Germinal center (tissue), 1 donor: ENCODE measurements at places on chromosomes 6 and 20.

GRCh38 chr20:25726357-25726756 lies 29.7 kb upstream of the ZNF337 start:
- no peak for DNase-seq

DNA sequence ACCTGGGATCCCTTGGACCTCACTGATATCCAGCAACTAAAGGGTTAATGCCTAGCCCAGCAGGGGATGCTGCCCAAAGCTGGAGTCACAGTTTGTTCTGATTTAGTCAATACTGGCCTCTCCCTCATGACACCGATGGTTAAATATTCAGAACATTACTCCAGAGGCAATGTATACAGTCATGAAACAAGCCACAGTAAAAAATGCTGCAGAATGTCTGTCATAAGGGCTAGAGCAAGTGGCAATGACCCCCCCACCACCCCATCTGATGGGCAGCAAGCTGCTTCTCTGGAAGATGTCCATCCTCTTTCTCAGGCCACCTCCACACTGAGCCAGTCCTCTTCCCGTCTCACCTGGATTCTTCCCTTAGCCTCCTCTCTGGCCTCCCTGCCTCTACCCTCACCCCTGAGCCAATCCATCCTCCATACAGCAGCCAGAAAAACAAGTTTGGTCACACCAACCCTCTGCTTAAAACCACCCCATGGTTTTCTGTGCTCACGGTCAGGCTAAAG lies 99.0 kb upstream of the KCNG1 start:
- DNase-seq: no peak

- no peak for DNase-seq
Observed at GRCh38 chr6:80932359-80932758, 820.1 kb downstream of the TENT5A start.

GRCh38 chr20:12166053-12166717 lies 248.5 kb downstream of the BTBD3 start:
- no peak for DNase-seq

- peak; percentile 40 for DNase-seq
Observed at GRCh38 chr6:143536866-143537691, 25.6 kb upstream of the FUCA2 start.

GRCh38 chr6:6908121-6908520 lies 199.6 kb upstream of the RREB1 start:
- no peak for DNase-seq

DNA sequence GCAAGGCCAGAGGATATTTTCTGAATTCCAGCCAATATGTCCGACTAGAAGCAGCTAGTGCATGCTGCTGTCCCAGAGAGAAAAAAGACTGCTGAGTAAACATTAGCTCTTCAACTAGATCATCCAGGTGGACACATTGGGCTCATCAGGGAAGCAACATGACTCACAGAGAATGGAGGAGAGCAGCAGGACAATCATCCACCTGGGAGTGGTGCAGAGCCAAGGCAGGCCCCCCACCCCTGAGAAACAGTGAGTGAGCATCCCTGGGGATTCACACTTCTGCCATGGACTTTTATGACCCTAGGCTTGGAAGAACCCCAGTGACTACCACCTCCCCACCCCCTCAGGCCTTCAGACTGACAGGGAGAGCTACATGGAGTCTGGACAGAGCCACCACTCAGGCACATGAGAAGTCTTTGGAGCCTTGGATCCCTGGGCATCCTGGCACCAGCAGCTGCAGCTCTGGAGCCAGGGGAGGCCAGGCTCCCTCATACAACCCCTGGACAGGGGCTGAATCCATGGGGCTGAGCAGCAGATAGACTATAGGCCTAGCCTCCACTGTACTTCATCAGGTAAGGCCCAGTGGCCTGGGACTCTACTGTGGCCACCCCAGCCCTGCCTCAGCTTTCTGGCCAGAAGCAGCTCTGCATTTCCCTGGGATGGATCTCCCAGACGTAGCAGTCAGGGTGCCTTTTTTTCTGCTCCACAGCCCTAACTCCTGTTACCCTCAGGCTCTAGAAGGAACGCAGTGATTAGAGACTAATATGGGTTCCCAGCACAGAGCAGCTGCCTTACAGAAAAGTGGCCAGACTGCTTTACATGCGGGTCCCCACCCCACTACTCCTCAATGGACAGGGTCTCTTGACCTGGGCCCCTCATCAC lies 82.9 kb upstream of the RNF217 start:
- DNase-seq: no peak

DNA sequence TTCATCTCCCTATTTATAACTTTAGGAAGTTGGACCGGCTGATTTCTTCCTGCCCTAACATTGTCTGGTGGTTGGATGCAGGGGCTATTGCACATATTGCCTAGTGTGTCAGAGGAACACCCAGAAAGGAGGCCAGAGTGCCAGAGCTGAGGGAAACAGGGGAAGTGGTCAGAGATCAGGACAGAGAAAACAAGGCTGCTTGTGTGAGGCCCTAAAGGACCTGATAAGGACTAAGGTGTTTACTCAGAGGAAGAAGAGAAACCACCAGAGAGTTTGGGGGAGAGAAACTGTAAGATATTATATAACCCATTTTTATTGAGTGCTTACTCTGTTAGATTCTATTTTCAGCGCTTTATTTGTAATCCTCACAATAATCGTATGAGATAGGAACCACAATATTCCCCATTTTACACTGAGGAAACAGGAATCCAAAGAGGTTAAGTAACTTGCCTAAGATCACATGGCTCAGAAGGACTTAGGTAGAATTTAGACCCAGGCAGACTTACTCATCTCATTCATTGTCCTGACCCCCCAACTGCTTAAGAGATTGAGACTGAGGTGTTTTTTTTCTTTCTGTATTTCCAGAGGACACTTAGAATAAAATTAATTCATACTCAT lies 54.0 kb upstream of the REV3L start:
- DNase-seq: no peak

GRCh38 chr6:87419266-87419665 lies 11.5 kb downstream of the CFAP206 start:
- DNase-seq: no peak

DNA sequence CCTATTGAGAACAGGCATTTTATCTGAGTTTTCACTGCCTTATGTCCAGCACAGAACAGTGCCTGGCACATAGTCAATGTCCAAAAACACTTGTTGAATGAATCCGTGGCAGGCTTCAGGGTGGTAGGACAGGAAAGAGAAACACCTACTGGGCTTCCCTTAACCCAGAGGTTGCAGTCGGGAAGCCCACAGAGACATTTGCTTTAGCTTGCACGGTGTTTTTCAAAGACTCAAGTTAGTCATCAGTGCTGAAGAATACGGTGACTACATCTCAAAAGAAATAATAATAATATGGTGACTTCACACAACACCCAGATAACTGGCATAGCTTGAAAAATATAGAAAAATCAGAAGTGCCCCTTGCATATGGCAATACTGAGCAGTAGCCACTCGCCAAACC lies 160.4 kb downstream of the CD83 start:
- no peak for DNase-seq

DNA sequence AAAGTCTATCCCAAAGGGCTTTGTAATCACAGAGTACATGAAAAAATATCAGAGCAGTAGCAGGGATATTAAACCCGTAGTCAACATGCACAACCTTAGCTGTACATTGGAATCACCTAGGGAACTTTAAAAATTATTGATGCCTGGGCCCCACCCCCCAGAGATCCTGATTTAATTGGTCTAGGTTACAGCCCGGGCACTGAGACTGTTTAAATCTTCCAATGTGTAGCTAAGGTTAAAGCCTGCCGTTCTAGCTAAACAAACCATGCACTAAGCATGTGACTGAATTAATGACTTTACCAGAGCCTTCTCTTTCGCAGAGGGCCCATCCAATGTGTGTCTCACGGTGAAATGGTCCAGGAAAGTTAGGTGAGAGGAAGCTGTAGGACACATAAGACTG lies 14.1 kb upstream of the JAG1 start:
- DNase-seq: no peak

GRCh38 chr6:148044261-148044751 lies 298.3 kb upstream of the SASH1 start:
- DNase-seq: no peak

GRCh38 chr6:132919045-132919860 lies 104.9 kb downstream of the RPS12 start:
- DNase-seq: no peak

- DNase-seq: no peak
Observed at GRCh38 chr6:31705931-31706330, 735 bp upstream of the LY6G6F start.

- no peak for DNase-seq
Observed at GRCh38 chr6:126038234-126038633, 51.9 kb downstream of the TRMT11 start.

GRCh38 chr20:62236200-62236599 lies 2.1 kb upstream of the OSBPL2 start:
- DNase-seq: no peak

GRCh38 chr6:109793021-109793420 lies 101.9 kb downstream of the FIG4 start:
- no peak for DNase-seq

GRCh38 chr6:140237251-140237650 lies 862.8 kb upstream of the CITED2 start:
- no peak for DNase-seq

DNA sequence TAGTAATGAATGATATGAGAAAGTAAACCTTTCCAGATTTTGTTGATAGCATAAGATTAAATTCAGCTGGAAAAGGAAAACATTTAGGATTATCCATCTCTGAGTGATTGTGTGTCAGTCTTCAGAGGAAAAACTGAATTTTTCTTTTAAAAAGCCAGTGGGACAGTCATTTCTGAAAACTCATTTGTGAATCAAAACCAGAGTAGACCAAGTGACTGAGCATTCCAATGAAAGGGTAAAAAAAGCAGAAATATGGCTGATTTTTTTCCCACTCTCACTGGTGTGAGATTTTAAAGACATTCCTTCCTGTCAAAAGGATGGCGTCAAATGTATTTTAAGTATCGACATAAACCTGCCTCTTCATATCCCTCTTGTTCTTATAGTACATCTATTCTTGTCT lies 214.0 kb downstream of the GMPR start:
- DNase-seq: no peak

GRCh38 chr6:56902641-56903464 lies 52.1 kb upstream of the BEND6 start:
- DNase-seq: peak; percentile 22

DNA sequence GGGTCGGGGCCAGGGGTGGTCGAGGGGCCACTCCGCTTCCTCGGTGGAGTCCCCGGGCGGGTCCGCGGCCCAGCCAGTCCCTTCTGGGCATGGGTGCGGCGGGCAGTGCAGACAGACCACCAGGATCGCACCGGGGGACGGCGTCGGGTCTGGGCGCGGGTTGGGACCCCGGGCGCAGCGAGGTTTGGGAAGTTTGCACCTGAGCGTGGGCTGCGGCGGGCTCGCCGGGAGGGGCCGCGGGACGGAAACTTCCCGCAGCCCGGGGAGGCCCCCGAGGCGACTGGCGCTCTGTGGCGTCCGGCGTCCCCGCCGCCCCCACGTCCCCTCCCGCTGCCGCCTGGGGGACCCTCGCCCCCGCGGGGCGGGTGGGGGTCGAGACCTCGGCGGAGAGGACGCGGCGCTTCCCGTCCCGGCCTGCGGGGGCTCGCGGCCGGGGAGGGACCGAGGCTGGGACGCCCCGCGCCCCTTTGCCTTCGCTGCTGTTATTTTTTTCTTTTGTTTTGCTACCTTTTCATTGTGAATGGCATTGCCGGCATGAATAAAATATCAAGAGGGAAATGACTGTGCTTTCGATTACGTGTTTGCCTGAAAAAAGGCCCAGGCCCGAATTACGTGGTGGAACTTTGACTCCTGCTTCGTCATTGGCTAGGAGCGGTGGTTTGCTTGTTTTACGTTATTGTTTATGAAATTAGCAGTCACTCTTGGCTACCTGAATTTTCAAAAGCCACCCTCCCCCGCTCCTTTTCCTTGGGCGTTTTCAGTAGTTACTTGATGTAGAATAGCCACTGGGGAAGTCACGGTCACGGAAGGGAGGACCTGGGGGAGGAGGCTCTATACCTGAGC lies 703 bp downstream of the SNX9 start:
- peak; percentile 38 for DNase-seq
